ENCODE measurements at places on chromosomes 3 and 15.

DNA sequence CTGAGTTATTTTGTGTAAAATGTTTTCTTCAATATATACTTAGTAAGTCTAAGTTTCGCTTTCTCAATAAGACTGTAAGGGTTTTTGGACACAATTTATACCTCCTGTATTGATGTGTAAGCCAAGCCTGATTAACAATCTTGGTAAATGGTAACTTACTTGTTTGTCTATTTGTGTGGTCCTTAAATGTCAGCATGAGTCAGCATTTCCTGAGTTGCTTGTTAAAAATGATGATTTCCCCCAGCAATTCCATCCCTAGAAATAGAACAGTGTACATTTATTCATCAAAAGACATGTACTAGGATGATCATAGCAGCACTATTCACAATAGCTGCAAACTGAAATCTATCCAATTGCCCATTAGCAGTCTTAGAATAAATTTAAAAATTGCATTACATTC is 53.4 kb upstream of the LRIG1 start:
- DNase-seq, result peak; percentile 45

GRCh38 chr3:130932979-130933378 is 39.1 kb downstream of the ATP2C1 start:
- DNase-seq, result no peak

- peak; percentile 19 for DNase-seq
Measured at GRCh38 chr3:169072494-169072893, 591.0 kb downstream of the MECOM start.

GRCh38 chr3:84958495-84959469 is at the start of gene CADM2:
Gene CADM2, plus strand, starts transcription at chr3:84958989.
- DNase-seq, result peak; percentile 35
